ENCODE measurements at places on chromosomes 11 and 22.

GRCh38 chr11:118921929-118922744 is 3.6 kb downstream of the BCL9L start:
- DNase-seq: no peak

DNA sequence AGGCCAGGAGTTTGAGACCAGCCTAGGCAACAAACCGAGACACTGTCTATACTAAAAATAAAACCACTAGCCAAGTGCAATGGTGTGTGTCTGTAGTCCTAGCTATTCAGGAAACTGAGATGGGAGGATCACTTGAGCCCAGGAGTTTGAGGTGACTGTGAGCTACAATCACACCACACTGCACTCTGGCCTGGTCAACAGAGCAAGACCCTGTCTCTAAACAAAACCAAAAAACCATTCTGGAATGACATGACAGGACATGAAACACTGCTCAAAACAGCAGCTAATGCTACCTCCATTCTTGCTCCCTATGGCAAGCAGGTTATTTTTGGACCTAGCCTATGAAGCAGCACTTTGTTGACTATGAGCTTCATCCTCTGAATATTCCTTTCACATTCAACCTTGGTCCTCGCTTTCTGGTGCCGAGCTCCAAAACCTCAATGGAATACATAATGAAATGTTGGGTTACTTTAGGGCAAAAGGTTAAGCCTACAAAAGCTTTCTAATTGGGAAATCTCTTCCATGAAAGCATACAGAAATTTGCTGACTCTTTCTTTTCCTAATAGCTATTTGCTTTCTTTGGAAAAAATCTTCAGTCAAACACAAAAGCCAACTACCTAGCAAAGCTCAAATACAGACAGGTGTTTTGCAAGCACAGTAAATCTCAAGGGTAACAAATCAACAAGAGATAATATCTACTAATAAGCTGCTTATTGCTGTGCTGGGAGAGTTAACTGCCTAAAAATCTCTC is 21.1 kb downstream of the SIK3 start:
- no peak for DNase-seq

GRCh38 chr11:101323997-101324396 is 194.4 kb upstream of the PGR start:
- DNase-seq: no peak

- peak; percentile 66 for DNase-seq
Measured at GRCh38 chr11:12087075-12088004, 23.1 kb upstream of the MICAL2 start.

DNA sequence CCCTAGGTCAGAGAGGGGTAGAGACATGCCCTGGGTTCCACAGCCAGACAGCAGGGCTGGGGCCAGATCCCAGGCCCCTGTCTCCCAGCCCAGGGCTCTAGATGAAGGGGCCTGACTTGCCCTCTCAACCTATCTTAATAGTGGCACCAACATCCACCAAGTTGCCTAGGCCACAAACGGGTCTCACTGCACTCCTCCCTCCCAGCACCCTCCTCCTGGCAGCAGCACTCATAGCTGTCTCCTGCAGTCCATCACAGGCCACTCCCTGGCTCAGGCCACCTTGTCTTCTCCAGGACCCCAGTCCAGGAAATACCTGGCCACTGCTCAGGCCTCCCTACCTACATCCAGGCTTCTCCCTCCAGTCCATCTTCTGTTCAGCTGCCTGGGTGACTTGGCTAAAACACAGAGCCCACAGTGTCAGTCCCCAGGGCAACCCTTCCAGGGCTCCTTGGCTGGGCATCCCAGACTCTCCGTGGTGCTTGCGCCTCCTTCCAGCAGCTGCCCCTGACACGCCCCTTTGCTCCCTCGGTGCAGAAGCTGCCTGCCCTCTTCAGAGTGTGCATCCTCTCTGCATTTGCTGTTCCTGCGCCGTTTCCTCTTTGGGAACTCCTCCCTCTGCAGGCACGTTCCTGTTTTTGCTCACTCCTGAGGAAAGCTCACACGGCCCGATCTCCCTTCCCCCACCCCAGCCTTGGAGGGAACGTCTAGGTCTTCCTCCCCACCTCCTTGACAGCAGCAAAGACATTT is 40.5 kb downstream of the LRRC32 start:
- no peak for DNase-seq

DNA sequence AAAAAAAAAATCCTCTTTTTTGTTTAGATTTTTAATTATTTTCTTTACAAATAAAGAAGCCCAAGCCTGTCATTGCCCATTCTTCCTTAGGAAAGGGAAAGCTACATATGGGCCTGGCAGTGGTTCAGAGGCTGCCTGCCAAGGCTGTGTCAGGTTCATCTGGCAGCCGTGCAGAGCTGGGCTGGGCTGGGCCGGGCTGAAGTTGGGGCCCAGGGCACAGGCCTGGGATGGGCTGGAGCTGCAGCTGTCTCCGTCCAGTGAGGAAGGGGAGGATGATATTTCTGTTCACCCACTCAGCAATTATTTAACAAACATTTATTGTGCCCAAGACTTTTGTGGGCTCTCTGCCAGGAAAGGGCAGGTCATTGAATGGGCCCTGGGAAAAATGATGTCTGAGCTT is 4.6 kb downstream of the PRR5L start:
- no peak for DNase-seq

GRCh38 chr11:117702946-117703598 is 93.9 kb downstream of the DSCAML1 start:
- DNase-seq: no peak

- DNase-seq: no peak
Measured at GRCh38 chr11:126366064-126366822, 10.8 kb downstream of the ST3GAL4 start.

GRCh38 chr11:121762820-121763219 is 310.1 kb upstream of the SORL1-AS1 start:
- DNase-seq: peak; percentile 18

DNA sequence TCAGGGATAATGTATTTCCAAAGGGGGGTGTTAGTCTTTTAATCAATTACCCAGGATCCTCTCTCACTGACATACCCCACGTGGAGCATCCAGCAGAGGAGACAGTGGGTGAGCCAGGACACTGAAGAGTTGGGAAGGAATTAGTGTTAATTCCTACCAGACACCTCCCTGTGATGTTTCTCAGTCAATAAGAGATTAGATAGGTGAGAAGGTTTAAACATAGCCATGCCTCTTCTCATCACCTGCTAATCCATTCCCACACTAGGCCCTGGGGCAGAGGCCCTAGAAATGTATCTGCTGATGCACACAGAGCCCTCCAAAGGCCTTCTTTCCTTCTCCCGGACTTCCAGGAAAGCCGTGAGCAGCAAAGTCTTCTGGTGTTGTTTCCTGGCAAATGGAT is 363.6 kb upstream of the LARGE1 start:
- no peak for DNase-seq

DNA sequence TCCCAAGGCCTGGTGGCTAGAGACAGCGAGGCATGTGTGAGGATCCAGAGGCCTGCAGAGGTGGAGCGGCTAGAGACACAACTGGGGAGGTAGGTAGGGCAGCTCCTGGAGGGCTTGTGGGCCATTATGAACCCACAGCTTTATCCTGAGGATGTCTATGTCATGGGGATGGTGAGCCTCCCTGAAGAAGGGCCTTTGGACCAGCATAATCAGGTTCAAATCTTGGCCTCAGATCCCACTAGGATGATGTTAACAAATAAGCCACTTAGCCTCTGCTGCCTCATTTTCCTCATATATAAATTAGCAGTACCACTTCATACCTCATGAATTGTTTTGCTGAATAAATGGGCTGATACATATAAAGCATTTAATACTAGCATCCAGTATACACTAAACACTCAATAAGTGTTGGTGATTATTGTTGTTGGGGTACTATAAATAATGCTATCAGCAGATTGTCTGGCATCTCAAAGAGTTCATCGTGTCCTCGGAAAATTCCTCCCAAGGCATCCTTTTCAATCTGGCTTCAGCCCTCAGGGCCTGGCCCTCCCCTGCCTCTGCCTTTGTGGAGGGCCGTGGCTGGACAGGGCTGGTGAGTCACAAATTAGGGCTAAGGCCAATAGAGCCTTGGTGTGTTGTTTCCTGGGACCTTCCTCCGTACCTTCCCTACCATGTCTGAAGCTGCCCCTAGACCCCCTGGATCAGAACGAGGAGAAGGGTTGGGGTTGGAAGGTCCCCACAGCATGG is 30.9 kb upstream of the LRRC32 start:
- peak; percentile 34 for DNase-seq

- DNase-seq: peak; percentile 21
Measured at GRCh38 chr11:75174781-75175370, 24.0 kb downstream of the SLCO2B1 start.

GRCh38 chr22:45842291-45842991 is 134.5 kb downstream of the WNT7B start:
- no peak for DNase-seq

- DNase-seq: no peak
Measured at GRCh38 chr22:40920526-40920925, 30.7 kb upstream of the RBX1 start.

DNA sequence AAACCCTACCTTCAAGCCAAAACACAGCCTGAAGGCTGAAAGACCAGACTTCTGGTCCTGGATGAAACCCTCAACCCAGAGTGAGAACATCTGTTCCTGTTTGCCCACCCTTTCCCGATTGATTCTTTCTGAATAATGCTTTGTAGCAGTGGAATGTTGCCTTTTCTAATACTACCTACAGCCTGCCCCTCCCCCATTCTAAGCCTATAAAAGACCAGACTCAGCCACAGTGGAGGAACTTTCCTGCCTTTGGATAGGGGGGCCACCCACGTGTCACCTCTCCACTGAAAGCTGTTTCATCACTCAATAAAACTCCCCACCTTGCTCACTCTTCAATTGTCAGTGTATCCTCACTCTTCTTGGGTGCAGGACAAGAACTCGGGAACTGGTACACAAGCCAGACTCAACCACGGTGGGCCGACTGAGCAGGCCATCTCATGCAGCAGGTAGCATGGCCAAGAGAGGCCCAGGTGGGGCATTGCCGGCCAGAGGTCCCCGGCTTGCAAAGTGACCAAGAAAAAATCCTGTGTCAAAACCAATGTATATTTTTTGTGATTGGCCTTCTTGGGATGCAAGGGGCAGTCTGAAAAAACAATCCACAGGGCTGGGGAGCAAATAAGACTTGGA is 6.6 kb upstream of the APOL6 start:
- DNase-seq: no peak

GRCh38 chr11:128800871-128801417 is 66.2 kb downstream of the KCNJ1 start:
- no peak for DNase-seq

DNA sequence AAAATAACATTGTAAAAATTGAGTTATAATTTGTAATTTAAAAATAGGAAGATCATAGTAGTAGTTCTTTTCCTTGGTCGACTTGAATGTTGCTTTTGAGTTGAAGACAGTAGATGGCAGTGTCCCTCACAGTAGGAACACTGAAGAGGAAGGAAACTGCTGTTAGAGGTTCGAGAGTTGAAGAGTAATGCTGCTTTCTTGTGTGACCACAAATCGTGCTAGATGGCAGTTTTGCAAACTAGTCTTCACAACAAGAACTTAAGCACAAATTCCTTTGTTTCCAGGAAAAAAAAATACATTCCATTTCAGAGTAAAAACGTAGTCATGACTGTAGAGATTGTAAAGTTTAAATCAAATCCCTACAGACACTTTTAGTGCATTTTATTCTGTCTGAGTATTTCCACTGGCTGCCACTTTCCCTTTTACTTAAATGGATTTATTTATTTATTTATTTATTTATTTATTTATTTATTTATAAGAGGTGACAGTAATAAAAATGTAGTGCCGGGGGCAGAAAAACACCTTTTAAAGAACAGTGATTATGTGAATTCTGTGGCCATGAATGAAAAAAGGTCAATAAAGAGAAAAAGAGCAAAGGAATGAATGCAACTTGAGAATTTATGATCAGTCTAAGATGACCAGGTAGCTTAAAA is 54.6 kb downstream of the SPECC1L start:
- peak; percentile 73 for DNase-seq

DNA sequence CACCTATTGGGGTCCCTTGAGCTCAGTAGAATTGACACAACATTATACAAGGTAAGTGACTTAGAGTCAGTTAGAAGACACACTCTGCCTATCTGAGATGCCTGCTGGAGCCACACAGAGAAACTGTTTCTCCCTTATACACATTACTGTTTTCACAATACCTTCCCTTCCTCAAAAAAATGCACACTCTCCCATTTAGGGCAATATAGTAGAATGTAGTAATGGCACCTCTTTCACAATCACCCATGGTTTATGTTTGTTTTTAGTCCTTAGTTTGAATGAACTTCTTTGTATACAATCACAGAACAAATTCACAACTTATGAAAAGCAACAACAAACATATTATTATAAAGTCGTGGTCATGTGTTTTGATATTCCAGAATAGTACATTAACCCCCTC is 14.3 kb downstream of the OR52H1 start:
- DNase-seq: no peak

GRCh38 chr11:119615003-119615881 is 113.8 kb downstream of the NECTIN1 start:
- peak; percentile 61 for DNase-seq

DNA sequence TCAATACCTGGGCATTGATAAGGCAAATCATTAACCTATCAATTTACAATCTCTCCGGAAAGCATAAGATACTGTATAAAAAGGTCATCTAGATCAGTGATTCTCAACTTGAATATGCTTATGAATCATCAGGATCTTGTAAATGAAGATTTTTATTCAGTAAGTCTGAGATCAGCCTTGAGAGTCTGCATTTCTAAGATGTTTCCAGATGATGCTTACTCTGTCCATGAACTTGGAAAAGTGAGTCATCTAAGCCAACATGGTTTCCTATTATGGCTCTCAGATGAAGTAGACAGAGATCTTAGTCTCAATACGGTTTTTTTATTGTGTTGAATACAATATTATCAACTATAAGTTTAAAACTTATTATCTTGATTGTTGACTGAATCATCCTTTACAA is 226.4 kb upstream of the KIRREL3 start:
- DNase-seq: no peak

GRCh38 chr11:36868380-36868779 is 270.3 kb upstream of the RAG2 start:
- no peak for DNase-seq

DNA sequence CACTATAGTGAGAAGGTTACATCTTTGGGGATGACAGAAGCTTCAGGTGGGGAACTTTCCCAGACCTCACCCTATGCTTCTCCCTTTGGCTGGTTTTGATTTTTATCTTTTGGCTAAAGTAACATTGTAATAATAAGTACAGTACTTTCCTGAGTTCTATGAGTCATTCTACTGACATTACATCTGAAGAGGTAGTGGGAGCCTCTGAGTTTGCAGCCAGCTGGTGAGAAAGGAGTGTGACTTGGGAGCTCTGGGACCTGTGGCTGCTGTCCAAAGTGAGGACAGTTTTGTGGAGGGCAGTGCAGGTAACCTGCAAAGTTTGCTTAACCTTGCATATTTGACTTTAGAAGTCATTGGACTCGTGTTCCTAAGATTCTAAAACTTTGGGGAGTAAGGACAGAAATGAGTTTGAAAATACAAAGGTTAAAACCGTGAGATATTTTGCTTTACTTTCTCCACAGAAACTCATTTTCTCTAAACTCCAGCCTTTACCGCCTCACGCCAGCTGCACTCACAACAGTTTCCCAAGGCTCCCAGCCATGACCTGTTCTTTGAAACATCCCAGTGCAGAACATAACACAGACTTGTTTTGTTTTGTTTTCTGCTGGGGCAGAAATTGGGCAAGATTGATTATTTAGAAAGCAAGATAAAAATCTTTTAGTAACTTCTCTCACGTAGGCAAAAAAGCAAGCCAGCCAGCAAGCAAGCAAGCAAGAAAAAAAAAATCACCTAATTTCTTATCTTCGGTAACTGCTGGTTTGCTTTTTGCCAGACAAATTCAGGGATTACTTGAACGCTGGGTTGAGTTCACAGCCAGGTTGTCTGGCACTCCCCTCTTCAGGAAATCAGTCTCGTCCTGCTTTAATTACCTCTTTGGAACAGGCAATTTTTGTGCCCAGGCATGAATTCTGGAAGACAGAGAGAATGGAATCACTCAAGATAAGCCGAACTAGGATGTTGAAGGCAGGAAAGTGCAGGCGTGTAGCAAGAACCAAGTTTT is 478.3 kb upstream of the ISX start:
- no peak for DNase-seq

All from brain microvascular endothelial cell (primary cell).